Omental fat pad (tissue), 4 donors: ENCODE measurements at places on chromosomes 3 and 15.

DNA sequence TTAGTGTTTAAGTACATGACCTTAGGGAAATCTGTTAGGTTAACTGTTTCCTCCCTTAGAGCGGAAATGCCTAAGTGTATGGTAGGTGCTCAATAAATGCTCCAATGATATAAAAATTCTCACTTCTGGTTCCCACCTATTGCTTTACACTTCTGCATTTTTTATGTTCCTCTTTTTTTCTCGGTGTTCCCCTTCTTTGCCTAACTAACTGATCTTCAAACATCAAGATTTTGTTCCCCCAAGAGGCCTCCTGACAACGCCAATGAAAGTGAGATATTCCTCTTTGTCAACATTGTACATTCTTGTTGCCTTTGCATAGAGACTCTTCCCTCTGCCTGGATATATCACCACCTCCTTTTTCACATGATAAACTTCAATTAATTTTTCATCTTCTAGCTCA lies 17.4 kb downstream of the SLC35A5 start:
- DNase-seq, result no peak

GRCh38 chr3:31356941-31357340 lies 175.8 kb upstream of the STT3B start:
- DNase-seq, result no peak

- no peak for DNase-seq
Measured at GRCh38 chr15:82043796-82044372, 1.9 kb downstream of the MEX3B start.

DNA sequence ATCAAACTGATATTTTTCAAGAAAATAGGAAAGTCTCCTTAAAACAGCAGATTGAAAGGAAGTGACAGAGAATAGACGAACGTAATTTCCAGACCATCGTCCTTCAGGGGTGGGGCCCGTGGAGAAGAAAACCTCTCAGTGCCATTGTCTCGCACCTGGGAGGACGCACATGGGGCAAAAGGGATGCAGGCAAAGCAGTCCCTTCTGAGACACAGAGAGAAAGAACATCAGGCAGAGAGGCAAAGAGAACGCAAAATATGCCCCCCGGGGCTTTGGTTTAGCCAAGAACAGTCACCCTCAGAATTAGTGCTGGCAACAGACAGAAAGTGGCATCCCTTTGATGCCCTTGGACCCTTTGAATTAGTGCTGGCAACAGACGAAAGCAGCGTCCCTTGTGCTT lies 37.0 kb downstream of the MUC20 start:
- no peak for DNase-seq

- no peak for DNase-seq
Measured at GRCh38 chr3:170713653-170714052, 127.8 kb upstream of the SLC7A14 start.

- no peak for DNase-seq
Measured at GRCh38 chr3:146883288-146883687, 278.1 kb upstream of the PLSCR5 start.

DNA sequence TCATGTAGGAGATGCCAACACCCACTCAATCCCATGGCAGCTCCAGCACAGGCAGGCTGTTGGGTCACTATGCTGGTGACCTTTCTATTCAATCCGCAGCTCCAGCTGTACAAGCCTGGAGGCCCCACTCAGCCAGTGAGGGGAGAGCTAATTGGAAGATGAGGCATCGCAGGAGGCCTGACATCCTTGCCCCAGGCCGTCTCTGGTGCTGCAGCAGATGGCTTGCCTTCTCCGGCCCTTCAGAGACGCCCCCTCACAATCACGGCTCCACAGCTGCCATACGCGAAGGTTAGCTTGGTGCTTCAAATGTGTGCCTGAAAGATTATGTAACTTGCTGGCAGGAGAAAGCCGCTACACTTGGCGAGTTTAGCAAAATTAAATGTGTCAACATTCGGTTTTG lies 104.2 kb upstream of the CLSTN2 start:
- no peak for DNase-seq
